ENCODE measurements at places on chromosomes 5 and 9.

DNA sequence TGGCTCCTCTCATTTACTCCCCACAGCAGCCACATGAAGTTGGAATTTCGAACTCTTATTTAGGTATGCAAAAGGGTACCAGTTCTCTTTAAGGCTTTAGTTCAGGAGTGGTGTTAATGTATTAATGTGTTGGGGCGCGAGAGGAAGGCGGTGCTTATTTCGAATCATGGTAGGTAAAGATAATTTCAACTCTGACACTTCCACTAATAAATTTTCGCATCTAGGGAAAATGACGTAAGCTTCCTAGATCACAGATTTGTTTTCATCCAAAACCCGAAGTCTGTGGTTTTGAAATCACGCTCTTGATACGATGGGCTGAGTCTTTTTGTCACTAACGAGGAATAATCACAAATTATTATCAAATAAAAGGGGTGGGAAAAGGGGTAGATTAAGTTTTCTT is 681 bp downstream of the PPWD1 start:
- DNase-seq, result no peak

GRCh38 chr5:32814141-32814540 is 103.0 kb downstream of the NPR3 start:
- peak; percentile 38 for DNase-seq

DNA sequence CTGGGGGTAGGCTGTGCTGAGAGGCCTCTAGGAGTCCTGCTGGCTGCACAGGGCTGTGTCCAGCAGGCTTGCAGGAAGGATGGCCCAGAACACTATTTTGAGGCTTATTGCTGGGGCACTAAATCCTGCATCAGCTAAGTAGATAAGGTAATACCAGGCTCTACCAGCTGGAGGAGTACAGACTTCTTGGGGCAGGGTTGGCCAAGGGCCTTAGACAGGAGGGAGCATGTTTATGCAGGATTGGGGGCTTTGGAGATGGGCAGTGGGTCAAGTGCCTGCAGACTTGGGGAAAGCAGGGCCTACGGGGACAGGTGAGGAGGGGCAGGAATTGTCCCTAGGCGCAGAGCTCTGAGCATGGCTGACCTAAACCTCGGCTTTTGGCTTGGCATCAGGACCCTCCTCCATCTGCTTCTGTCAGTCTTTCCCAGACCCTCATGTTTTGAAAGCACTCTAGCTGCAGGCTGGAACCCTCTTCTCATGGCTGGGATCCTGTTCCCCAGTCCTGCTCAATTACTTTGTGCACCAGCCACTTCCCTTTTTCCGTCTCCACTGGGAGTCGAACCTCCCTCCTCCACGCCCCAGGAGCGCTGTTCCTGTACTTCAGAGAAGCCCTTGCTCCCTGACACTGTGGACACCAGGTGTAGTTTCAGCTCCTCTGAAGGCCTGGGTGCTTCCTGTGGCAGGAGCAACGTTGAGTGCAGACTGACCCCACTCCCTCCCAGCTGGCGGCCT is 61.0 kb upstream of the SPTLC1 start:
- DNase-seq, result no peak

- peak; percentile 100 for DNase-seq
Measured at GRCh38 chr9:71911061-71911907, at the start of the genes ABHD17B and C9orf85. ABHD17B (minus strand) TSS chr9:71911193; CDS start chr9:71875080, 36,113 bp downstream. C9orf85 (plus strand) TSS chr9:71911639; CDS start chr9:71911735, 96 bp downstream.

DNA sequence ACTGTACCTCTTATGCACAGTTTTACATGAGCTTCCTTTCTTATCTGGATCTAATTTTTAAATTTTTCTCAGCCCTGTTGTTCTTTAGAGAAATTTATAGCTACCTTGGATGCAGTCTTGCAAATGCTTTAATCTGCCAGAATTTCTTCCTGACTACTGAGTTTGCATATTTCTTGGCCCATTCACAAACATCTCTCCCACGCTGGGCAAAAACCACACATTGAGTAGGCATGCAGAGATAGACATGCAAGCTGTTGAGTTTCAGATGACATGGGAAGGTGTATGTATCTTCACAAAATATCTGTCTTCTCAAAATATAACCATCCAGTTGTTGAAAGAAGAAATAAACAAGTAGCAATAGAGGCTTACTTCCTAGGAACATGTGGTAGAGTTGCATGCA is 101.2 kb downstream of the PARP8 start:
- peak; percentile 62 for DNase-seq

DNA sequence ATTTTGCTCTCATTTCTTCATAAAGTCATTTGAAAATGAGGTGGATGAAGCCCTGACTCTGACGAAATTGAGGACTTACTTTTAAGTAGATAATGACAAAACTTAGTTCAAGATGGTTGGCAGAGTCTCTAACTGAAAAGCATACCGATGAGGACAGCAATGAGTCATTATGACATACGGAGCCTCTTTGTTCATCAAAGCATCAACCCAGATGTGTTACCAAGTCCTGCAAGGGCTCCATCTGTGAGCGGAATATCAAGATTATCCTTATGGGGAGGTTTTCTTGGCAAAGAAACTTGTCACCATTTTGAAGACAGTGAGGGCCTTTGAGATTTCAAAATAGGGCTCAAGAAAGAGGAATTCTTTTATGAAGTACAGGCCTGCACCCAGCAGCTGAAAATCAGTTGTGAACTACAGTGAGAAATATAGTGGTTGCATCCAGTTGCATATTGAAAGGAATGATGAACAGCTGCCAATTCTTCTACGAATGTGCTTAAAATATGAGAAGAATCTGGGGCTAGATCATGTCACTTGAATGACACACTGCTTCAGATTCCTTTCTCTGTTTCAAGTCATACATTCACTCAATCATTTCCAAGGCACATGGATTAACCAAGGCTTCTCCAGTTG is 86.6 kb upstream of the SLC24A2 start:
- DNase-seq, result peak; percentile 84

DNA sequence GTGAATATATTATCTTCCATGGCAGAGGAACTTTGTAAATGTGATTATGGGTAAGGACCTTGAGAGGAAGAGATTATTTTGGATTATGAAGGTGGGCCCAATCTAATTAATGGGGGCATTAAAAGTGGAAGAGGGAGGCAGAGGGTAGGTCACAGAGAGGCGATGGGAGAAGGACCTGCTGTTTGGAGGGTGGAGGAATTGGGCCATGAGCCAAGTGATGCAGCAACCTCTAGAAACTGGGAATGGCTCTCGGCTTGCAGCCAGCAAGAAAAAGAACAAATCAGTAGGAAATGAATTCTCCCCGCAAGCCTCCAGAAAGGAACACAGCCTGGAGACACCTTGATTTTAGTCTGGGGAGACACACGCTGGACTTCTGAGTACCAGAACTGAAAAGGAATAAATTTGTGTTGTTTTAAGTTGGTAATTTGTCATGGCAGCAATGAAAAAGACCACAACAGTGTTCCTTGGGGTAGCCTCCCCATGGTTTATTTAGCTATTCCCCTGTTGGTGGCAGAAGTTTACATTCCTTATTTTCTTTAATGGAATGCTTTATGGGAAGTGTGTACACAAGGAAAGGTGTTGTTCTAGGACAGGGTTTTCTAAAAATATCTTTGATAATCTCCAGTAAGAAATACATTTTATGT is 103.6 kb downstream of the HSPA4 start:
- DNase-seq, result no peak

DNA sequence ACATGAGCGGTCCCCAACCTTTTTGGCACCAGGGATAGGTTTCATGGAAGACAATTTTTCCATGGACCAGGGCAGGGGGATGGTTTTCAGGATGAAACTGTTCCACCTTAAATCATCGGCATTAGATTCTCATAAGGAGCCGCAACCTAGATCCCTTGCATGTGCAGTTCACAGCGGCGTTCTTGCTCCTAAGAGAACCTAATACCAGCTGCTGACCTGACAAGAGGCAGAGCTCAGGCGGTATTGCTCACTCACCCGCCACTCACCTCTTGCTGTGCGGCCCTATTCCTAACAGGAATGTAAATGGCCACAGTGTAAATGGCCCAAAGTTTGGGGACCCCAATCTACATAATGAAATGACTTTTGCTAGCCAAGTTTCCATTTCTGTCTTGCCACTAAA is 3.1 kb upstream of the PLIN2 start:
- DNase-seq, result no peak

GRCh38 chr9:3001311-3001710 is 157.4 kb upstream of the PUM3 start:
- DNase-seq, result no peak

GRCh38 chr9:109403116-109403515 is 82.3 kb upstream of the EPB41L4B start:
- peak; percentile 56 for DNase-seq

- no peak for DNase-seq
Measured at GRCh38 chr5:16346380-16346779, 119.2 kb downstream of the ZNF622 start.

GRCh38 chr5:180093651-180094382 is 22.3 kb upstream of the RNF130 start:
- no peak for DNase-seq

- no peak for DNase-seq
Measured at GRCh38 chr9:16132513-16132912, 579.7 kb downstream of the CCDC171 start.

DNA sequence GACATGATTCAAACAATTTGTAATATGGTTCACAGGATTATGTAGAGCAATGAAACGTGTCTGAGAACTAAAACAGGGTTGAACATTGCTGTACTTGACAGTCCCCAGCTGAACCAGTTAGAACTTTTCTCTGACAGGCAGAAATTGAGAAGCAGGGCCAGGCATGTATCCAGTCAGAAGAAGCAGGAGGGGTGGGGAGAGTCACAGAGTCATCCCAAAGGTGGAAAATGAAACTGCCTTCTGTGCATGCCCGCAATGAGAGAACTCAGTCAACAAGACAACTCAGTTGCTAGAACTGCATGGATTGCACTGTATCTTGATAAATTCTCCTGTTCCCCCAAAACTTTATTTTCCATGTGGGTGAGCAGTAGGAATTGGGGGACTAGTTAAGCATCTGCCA is 72.9 kb upstream of the PRLR start:
- no peak for DNase-seq

- no peak for DNase-seq
Measured at GRCh38 chr9:134267881-134268724, 58.2 kb upstream of the RXRA start.

- no peak for DNase-seq
Measured at GRCh38 chr5:7657153-7657552, 193.8 kb downstream of the CFAP90 start.
